Right atrium auricular region (tissue), 2 donors: ENCODE measurements at places on chromosomes 16 and 17. TPM values are rescaled to one million over a fixed set of nuclear protein-coding genes. Genes with fewer than 3 reads are reported as not detected.

GRCh38 chr16:66594739-66595138 is 9.8 kb upstream of the CMTM3 start:
- H3K36me3 ChIP-seq, result no peaks in the 10 kb centered on the region
- H3K27me3 ChIP-seq, result no peaks in the 10 kb centered on the region
- no peaks in the 10 kb centered on the region for H3K4me1 ChIP-seq

CACNA1G gene
- 6.2 TPM for total RNA-seq

MYOCD gene
- total RNA-seq, result 65.1 TPM

GRCh38 chr16:73998707-73999106 is 297.9 kb upstream of the PSMD7 start:
- H3K36me3 ChIP-seq, result no peaks in the 10 kb centered on the region
- no peak overlapping the region for H3K27ac ChIP-seq
- H3K4me1 ChIP-seq, result no peaks in the 10 kb centered on the region
- no peak for DNase-seq
- H3K27me3 ChIP-seq, result no peaks in the 10 kb centered on the region

KRT23 gene
- not detected for total RNA-seq

- DNase-seq, result no peak
- no peak overlapping the region for H3K4me3 ChIP-seq
- no peak overlapping the region for H3K27ac ChIP-seq
- no peaks in the 10 kb centered on the region for H3K4me1 ChIP-seq
- H3K27me3 ChIP-seq, result no peaks in the 10 kb centered on the region
Observed at GRCh38 chr17:10610884-10611283, 46.2 kb downstream of the MYH3 start.

ARL4D gene
- total RNA-seq, result 5.5 TPM

DNA sequence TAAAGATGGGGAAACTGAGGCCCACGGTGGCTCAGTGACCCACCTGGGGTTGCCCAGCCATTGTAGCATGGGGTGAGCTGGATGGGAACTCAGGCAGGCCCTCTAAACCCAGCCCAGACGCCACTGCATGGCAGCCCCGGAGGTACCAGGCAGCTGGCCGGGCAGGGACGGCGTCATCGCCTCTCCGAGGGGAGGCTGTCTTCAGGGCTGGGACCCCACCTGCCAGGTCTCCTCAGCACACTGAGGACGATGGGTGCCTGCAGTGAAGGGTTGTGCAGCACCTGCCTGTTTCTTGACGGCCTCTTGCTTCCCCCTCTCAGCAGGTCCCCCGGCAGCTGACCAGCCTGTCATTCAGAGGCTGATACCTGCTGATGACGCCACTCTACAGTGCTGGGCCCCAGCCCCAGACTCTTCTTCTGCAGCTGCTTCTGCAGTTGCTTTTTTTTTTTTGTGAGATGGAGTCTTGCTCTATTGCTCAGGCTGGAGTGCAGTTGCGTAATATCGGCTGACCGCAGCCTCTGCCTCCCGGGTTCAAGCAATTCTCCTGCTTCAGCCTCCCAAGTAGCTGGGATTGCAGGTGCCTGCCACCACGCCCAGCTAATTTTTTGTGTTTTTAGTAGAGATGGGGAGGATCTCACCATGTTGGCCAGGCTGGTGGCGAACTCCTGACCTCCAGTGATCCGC is 24.7 kb downstream of the RNF213 start:
- H3K4me1 ChIP-seq, result peaks cover 2% of the 10 kb centered on the region
- no peak overlapping the region for H3K27ac ChIP-seq
- no peak overlapping the region for H3K4me3 ChIP-seq
- no peaks in the 10 kb centered on the region for H3K27me3 ChIP-seq
- H3K36me3 ChIP-seq, result peaks cover 35% of the 10 kb centered on the region

DNA sequence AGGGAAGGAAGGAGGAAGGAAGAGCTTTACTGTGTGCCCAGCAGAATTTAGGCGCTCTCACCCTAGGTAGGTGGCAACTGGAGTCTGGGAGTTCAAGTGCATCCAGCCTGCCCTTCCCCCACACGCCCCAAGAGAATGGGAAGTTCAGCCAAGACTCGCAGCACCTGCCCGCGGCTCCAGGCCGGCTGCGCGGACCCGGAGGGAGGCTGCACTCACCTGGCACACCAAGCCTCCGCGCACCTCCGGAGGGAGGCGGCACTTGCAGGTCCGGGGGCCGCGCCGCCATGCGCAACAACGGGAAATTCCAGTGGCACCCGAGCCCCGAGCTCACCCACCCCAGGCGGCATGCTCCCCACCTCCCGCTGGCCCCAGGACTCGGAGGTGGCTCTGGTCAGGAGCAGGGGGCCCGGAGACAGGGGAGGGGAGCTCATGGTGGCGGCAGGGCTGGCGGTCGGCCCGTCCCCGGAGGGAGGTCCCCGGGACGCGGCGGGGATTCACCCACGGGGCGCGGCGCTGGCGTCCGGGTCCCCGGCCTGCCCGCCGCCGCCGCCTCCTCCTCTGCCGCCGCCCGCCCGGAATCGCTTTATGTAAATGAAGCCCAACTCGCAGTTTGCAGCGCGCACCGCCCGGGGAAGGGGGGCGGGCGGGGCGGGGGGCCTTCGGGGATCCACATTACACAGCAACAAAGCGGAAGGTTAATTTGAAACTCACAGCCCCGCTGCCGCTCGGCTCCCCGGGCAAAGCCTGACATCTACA is at the start of gene ZFHX3:
Gene ZFHX3 (minus strand): TSS at position 593 of the 756 bp plus-strand sequence. CDS start 87,983 bp downstream, outside the sequence.
- no peaks in the 10 kb centered on the region for H3K36me3 ChIP-seq
- H3K27ac ChIP-seq, result peak within 1 kb of the TSS; percentile 85
- no peaks in the 10 kb centered on the region for H3K4me1 ChIP-seq
- H3K27me3 ChIP-seq, result no peaks in the 10 kb centered on the region

DNA sequence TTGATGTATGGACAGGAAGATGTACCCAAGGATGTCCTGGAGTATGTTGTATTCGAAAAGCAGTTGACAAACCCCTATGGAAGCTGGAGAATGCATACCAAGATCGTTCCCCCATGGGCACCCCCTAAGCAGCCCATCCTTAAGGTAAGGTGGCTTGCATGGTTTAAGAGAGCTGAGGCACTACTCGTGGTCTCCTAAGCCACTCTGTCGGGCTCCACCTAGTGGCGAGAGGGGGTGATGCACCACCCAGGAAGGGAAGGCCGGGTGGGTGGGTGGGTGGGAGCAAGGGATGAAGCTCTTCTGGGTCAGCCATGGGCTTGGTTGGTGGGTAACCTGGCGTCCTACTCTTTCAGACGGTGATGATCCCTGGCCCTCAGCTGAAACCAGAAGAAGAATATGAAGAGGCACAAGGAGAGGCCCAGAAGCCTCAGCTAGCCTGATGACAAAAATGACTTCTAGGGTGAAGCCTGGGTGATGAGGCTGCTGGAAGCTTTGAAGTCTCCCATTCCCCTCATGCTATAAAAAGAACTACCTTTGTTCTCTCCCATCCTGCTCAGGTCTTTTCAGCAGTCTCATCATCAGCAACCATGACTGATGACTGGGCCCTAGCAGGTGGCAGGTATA is 21.5 kb downstream of the GPR179 start:
- peaks cover 4% of the 10 kb centered on the region for H3K4me1 ChIP-seq
- no peak overlapping the region for H3K4me3 ChIP-seq
- H3K36me3 ChIP-seq, result peaks cover 12% of the 10 kb centered on the region
- H3K27me3 ChIP-seq, result no peaks in the 10 kb centered on the region
